ENCODE measurements at places on chromosomes 13 and 19.

DNA sequence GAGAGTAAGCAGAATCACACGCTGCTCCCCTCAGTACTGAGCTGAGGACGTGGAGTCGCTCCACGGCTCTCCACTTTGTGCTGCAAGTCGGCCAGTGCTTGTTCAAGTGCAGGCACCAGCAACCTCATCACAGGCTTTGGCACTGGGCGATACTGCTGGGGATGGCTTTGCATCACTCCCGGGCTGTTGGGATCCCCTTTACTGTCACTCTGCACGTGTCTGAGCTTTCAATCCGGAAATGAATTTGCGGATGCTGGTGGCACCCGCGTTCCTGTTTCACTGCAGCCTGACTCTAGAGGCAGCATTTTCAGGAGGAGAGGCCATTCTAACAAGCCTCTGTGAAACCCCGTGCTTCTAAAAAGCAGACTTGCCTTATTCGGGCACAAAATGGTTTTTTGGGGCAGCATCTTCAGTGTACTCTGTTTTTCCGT, 19.1 kb downstream of the SMARCA4 start:
- no peak for DNase-seq

DNA sequence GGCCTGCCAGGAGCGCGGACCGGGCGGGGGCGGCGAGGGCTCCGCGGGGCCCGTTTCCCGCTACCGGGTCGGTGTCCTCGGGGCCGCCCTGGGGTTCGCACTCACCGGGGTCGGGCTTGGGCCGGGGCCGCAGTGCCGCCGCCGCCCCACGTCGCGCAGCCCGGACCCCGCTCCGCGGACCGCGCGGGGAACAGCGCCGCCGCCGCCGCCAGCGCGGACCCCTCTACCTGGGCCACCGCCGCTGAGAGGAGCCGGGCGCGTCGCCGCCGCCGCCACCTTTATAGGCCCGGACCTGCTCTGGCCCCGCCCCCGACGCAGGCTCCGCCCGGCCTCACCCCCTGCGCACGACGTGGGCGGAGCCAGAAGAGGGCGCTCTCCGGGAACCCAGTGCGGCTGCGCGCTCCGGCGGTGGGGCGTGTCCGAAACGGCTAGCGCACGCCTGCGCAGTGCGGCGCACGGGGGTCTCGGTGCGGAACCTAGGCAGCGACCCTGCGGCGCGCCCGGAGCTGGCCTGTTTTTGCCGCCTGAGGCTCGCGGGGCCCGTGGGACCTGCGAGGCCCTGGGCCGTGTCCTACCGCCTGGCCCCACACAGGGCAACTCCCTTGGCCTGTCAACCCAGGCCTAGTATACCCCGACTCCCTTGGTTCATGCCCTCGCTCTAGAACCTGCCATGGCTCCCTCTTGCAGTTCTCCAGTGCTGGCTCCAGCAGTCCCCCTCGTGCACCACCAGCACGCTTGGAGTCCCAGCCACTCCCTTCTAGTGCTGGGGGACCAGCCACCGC, at the start of gene MKNK2:
Gene MKNK2, minus strand, starts transcription at position 254 of the 782 bp plus-strand sequence. CDS start 393 bp downstream, outside the sequence.
- DNase-seq, result peak; percentile 89

GRCh38 chr13:51844862-51845573, at the start of gene TMEM272:
TSS of gene TMEM272 (minus strand) at chr13:51845177. CDS start at chr13:51838530, 6,647 bp downstream.
- DNase-seq, result peak; percentile 43

- DNase-seq, result peak; percentile 66
Observed at GRCh38 chr19:3304871-3305423, 61.4 kb upstream of the NFIC start.

GRCh38 chr19:13005861-13006370, 10.6 kb downstream of the NFIX start:
- no peak for DNase-seq

DNA sequence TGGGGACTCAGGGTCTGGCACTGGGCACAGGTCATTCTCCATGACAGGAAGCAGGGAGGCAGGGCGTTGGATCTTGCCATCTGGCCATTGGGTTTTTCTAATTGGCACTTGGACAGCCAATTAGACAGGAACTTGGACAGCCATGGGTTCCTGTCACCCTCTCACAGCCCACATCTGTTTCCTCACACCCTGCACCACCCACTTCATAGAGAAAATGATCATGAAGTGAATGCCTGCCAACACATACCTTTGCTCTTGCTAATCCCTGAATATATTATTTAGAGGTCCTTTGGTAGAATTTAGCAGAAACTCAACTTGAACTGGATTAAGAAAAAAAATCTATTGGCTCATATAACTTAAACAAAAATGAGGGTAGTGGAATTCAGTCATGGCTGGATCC, 4.9 kb upstream of the OLFM2 start:
- DNase-seq, result no peak

GRCh38 chr19:17021793-17022590, 4.6 kb downstream of the CPAMD8 start:
- DNase-seq, result no peak

DNA sequence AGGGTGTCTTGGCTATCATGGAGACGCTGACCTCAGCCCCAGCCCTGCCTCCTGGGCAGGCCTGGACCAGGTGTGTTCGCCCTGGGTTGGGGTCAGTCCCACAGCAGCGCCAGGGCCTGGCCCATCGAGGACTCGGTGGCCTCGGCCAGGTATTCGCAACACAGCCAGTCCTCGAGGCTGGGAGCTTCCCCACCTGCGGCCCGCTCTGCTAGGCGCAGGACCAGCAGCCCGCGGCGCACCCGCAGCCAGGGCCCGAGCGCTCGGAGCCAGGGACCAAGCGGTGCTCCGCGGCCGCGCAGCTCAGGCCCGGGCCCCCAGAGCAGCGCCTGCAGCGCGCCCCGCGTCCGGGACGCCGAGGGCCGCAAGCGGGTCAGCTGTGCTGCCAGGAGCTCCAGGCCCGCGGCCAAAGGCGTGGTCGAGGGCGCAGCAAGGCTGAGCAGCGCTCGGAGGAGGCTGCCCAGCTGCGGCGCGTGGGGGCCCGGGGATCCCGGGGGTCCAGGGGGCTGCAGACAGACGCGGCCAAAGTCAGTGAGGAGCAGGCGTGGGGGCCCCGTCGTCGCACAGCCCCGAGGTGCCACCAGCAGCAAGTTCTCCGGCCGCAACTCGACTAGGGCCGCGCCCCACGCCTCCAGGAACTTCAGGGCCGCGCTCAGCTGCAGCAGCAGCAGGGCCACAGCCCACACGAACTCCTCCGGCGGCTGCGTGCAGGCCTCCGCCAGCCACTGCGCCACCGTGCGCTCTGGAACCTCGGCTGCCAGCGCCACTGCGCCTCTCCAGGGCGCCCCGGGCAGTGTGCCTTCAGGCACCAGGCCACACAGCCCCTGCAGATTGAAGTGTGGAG, 6.2 kb downstream of the PEAK3 start:
- DNase-seq, result no peak

- no peak for DNase-seq
Observed at GRCh38 chr19:35540356-35540927, 5.0 kb upstream of the TMEM147 start.

GRCh38 chr19:11152318-11153062, 3.1 kb downstream of the SPC24 start:
- no peak for DNase-seq

- DNase-seq, result peak; percentile 31
Observed at GRCh38 chr19:18875726-18876125, 20.2 kb downstream of the CERS1 start.

- DNase-seq, result no peak
Observed at GRCh38 chr19:47523473-47523872, 8.6 kb upstream of the NAPA start.

DNA sequence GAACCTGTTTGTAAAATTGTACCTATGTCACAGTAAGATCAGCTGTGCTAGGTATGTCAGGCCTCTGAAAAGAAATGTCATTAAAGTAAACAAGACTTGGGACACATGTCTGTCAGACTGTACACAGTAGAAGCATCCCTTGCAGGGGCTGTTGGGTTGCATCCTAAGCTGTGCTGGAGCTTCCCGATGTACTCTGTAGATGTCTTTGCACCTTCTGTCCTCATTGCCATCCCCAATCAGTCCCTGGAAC, 48.7 kb upstream of the GPR183 start:
- no peak for DNase-seq

- DNase-seq, result peak; percentile 89
Observed at GRCh38 chr13:47215736-47216135, 318.9 kb upstream of the HTR2A start.

GRCh38 chr19:33256261-33256660, 30.6 kb upstream of the SLC7A10 start:
- no peak for DNase-seq

DNA sequence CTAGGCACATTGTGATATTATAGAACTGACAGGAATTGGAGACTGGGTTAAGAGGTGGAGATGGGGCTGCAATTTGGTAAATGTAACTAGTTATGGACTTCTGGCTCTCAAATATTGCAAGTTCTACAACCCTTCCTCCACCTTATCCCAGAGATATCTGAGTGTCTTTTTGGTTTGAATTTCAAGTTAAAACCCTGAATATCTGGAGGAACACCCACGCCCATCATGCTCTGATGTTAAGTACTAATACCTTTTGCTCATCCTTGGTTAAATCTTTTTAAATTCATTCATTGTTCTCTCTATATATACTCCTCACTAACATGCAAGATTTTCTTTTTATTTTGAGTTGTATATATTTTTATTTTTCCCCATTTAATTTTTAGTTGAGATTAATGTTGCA, 28.9 kb downstream of the ITGBL1 start:
- DNase-seq, result no peak

GRCh38 chr13:100146534-100146933, 57.6 kb downstream of the PCCA start:
- no peak for DNase-seq

DNA sequence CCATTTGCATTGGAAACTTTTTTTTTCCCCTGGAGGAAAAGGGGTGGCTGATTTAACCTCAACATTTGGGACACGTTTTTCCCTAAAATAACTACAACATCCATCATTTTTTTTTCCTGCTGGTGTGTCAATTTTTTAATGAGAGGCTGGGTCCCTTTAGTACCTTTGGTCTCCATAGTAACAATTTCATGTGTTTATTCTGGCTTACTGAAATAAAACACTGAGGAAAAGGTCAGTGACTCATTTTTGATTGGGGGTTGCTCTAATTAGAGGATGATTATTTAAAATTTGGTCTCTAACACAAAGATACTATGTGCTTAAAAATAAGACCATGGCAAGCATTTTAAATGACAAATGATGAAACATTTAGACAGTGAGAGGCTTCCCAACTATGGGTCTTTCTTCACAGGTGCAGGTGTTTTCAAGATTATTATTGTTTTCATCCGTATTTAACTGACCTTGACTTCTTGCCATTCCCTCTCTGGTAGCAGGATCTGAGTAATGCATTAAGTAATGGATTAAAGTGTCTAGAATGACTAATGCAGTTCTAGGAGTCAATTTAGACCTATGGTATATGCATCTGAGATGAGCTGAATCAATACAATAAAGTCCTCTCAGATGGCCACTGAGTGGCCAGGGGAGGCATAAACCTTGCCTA, 406.4 kb downstream of the KCNRG start:
- no peak for DNase-seq

- DNase-seq, result no peak
Observed at GRCh38 chr19:18392926-18393325, 4.5 kb downstream of the LRRC25 start.

- no peak for DNase-seq
Observed at GRCh38 chr19:32890841-32891240, 21.3 kb upstream of the SLC7A9 start.

DNA sequence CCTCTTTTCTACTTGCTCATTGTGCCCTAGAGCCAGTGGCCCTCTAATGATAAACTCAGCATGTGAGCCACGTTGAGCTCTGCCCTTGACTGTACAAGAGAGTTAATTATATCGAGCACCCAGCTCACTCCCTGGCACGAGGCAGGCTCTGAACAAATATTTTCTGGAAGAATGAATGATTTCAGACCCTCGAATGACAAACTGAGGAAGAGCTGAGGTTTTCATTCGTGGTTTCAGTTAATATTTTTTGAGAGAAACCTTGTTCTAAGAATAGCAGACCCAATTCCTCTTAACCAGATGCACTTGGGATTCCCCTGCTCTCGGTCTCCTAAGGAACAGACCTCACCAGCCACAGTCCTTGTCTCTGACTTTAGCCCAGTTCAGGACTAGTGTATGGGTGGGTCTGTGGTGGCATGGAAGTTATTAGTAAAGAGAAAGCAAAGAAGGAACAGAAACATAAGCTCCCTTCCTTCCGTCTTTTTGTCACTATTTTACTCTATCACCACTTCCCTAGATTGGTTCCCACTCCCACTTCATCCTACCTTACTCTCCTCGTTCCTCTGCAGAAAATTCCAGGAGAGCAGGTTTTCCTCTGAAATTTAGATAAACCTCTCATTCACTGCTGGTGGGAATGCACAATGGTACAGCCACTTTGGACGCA, 22.1 kb upstream of the WDFY2 start:
- DNase-seq, result no peak

DNA sequence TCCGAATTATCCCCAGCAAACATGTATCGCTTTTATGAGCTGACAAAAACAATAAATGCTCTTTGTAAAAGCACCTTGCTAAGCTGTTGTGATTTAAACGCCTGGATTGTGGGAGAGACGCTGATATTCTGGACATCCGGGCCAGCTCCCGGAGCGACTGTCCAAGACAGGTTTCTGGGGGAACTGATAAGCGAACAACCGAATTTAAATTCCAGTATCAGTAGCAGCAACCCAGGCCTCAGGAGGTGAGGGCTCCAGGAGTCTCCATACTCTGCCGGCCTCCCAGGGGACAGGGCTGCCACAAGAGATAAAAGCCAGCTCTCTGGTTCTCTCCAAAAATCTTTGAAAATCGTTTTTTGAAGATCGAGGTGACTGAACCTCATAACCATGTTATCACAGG, 50.3 kb upstream of the VSTM2B start:
- no peak for DNase-seq
